ENCODE measurements at places on chromosomes 4 and X. TPM values are rescaled to one million over a fixed set of nuclear protein-coding genes. Genes with fewer than 3 reads are reported as not detected.

DNA sequence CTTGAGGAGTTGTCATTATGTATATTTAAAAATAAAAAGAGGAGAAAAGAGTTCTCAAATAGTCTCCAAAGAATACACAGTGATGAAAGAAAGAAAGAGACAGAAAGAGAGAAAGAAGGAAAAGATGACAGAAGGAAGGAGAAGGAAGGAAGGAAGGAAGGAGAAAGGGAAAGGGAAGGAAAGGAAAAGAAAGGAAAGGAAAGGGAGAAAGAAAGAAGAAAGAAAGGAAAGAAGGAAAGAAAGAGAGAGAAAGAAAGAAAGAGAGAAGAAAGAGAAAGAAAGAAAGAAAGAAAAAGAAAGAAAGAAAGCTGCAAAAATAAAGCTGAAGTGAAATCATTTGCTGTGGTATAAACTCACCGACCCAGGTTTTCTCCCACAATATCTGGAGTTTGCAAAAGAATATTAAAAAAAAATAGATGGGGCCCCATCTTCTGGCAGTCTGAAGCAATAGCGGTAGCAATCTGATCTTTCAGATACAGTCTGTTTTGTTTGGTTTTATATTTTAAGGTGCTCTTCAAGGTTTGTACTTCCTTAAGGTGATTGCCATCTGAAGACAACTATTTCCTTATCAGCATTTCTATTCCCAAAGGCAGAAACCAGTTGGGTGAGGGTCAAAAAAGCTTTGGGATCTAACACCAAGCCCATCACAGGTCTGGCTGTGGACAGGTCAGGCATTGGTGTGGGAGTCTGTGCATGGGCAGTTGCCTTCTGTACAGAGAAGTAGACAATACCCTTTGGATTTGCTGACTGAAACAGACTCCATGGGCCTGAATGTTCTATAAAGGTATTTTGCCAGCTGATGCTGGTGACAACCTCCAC is 160.4 kb downstream of the CPEB2 start:
- no peak for DNase-seq

GRCh38 chr4:77072195-77072753 is 3.5 kb downstream of the CCNI start:
- no peak for DNase-seq

- no peak for DNase-seq
Observed at GRCh38 chr4:44046491-44046890, 402.1 kb downstream of the KCTD8 start.

DNA sequence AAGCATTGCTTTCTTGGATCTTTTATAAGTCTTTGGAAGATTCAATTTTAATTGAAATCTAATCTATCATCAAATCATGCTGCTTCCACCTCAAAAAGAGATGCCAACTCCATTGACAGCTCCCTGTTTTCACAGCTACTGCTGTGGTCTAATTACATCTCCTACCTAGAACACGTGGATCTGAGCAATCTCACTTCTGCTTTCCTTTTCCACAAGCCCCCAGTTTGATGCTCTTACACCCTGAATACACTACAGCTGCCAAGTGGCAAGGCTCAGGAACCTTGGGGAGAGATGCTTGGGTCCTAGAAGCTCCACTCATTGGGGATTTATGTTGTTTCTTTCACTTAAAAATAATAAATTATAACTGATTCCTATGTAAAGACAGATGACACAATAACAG is 172.0 kb downstream of the CFAP299 start:
- DNase-seq, result no peak

DNA sequence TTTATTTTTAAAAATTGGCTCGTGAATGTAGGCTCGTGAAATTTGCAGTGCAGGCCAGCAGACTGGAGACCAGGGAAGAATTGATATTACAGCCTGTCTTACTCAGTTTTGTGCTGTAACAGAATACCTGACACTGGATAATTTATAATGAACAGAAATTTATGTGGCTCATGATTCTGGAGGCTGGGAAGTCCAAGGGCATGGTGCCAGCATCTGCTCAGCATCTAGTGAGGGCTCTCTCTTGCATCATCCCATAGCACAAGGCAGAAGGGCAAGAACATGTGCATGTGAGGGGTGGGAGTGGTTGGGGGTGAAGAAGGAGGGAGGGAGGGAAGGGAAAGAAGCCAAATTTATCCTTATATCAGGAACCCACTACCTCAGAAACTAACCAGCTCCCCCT is 13.7 kb upstream of the CLTRN start:
- no peak for DNase-seq

- no peak for DNase-seq
Observed at GRCh38 chr4:38151873-38152272, 191.7 kb downstream of the PTTG2 start.

GRCh38 chr4:26937567-26937966 is 76.9 kb downstream of the STIM2 start:
- no peak for DNase-seq

DNA sequence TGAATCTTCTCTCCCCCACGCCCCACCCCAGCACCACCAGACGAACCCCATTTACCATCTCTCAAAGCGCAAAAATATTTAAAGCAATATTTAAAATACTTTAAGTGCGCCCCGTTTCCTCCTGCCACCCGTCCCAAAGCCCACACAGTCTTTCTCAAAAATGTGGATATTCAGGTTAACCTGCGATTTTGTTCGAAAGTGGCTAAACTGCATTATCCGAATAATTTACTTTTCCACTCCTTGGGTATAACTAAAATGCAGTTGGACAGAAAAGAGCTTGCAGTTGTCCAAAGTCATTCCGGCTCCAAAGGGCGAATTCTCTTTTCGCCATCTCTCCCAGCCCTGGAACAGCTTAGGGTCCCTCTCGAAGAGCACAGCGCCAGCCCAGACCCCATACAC is 662 bp downstream of the SMIM43 start:
- no peak for DNase-seq

DNA sequence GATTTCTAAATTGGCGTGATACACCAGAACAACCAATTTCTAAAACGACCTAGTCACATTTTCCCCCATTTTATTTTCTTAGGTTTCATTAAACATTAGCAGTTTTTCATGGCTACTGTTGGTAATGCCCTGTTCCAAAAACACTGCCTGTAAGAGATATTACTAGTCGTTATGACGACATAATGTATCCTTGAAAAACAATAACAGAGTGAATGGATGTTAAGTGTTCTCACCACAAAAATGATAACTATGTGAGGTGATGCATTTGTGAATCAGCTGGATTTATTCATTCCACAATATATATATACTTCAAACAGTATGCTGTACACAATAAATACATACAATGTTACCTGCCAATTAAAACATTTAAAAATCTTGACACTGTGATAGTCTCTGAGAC is 1147.6 kb upstream of the PCDH10 start:
- DNase-seq, result no peak

- DNase-seq, result no peak
Observed at GRCh38 chrX:100685997-100686305, 42.0 kb downstream of the SRPX2 start.

The ADH1C gene
- 28.1 TPM for polyA plus RNA-seq

The APBB2 gene
- 13.4 TPM for polyA plus RNA-seq

The UGT2B28 gene
- polyA plus RNA-seq, result not detected
